B cell (primary cell): ENCODE measurements at places on chromosomes 7 and 10. TPM values are rescaled to one million over a fixed set of nuclear protein-coding genes. Genes with fewer than 3 reads are reported as not detected.

The CALD1 gene
- 0.04 and 0.18 TPM in 2 replicates for polyA plus RNA-seq

The ARHGEF35 gene
- polyA plus RNA-seq: 0.34 and 0.36 TPM in 2 replicates

The NUTM2E gene
- 0.79 TPM in 1 of 2 replicates, not detected in the other for polyA plus RNA-seq

The CRPPA gene
- polyA plus RNA-seq: 0.10 and 0.16 TPM in 2 replicates

The C7orf33 gene
- not detected in 2 replicates for polyA plus RNA-seq

The TDRD1 gene
- polyA plus RNA-seq: 0.03 and 0.10 TPM in 2 replicates

The INMT gene
- polyA plus RNA-seq: 0.13 TPM in 1 of 2 replicates, not detected in the other

The CCDC3 gene
- polyA plus RNA-seq: not detected in 2 replicates

The CALCR gene
- polyA plus RNA-seq: not detected in 2 replicates

DNA sequence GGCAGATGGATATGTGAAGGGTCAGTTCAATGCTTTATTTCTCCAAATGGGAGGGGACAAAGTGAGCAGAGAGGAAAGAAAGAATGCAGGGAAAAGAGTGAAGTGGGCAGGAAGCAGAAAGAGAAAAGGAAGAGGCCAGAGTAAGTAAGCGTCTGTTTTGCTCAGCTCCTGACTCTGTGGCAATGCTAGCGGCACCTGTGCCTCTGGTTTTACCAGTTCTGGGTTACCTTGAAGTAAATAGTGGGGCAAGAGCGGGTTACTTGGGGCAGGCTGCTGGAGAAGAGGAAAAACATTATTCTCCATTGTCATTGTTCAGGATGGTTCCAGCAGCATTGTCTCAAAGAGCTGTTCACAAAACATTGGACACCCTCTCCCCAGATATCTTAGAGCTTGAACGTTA, 1.9 kb downstream of the TAS2R40 start:
- DNase-seq: no peak

- no peak for DNase-seq
Observed at GRCh38 chr7:96097835-96098234, 224.1 kb downstream of the SLC25A13 start.

GRCh38 chr10:43224321-43224720, 42.5 kb downstream of the RASGEF1A start:
- no peak for DNase-seq

DNA sequence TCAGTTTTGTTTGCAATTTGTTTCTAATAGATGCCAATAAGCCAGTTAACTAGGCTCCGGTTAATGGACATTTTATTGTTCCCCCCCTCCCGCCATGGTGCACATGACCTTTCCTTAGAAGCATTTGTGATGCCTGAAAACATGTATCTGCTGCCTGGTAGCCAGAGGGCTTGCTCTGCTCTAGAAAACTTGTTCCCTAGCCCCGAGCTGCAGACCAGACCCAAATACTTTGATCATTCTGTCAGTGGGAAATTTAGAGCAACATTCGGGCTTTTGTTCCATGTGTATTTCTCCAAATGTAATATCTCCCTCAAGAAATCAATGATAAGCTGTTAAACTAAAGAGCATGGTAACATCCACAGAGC, 104.7 kb downstream of the EVX1 start:
- no peak for DNase-seq

DNA sequence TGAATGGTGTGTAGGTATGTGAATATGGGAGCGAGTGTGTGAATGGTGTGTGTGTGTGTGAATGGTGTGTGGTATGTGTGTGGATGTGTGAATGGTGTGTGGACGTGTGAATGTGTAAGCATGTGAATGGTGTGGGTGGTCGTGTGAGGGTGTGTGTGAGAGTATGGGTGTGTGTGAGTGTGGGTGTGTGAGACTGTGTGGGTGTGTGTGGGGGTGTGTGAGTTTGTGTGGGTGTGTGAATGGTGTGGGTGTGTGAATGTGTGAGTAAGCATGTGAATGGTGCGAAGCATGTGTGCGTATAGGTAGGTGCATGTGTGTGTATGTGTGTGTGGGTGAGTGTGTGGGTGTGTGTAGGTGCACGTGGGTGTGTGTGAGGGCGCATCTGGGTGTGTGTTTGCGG, 160.7 kb upstream of the COBL start:
- DNase-seq: no peak

DNA sequence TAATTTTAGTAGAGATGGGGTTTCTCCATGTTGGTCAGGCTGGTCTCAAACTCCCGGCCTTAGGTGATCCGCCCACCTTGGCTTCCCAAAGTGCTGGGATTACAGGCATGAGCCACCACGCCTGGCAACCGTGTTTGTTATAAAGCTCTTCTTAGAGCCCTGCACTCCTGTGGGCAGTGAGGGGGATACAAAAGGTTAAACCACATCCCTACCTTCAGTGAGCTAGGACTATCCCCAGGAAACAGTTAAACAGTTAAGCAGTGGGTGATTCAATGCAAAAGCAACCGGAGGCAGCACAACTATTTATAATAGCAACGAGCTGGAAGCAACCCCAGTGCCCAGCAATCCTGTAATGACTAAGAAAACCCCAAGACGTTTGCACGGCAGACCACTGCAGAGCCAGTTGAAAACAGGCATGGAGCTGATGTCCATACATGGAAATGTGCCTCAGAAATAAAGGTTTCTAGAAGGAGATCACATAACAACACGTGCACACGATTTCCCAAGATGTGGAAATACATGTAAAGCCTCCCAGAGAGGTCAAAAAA, 107.2 kb upstream of the LYZL2 start:
- DNase-seq: no peak

- DNase-seq: no peak
Observed at GRCh38 chr10:13904064-13904463, 317.3 kb downstream of the PRPF18 start.

DNA sequence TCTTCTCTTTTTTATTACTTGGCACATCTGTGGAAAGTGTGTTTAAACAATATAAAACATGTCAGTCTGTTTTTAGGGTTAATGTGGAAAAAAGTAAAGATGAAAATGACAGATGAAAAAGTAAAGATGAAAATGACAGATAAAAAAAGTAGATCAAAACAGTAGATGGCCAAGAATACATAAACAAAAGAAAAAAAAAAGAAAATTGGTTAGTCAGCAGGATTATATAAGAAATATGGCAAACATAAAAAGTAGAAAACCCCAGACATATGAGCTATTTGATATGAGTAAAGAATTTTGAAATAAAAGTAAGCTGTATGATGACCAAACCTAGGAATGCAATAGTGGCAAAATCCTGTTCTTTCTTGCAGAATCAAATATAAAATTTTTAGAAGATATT, 365.7 kb upstream of the AKR1E2 start:
- no peak for DNase-seq

- DNase-seq: no peak
Observed at GRCh38 chr10:133246236-133246626, 8.6 kb downstream of the VENTX start.

- peak; percentile 19 for DNase-seq
Observed at GRCh38 chr10:130108934-130109604, 1.6 kb downstream of the C10orf143 start.

DNA sequence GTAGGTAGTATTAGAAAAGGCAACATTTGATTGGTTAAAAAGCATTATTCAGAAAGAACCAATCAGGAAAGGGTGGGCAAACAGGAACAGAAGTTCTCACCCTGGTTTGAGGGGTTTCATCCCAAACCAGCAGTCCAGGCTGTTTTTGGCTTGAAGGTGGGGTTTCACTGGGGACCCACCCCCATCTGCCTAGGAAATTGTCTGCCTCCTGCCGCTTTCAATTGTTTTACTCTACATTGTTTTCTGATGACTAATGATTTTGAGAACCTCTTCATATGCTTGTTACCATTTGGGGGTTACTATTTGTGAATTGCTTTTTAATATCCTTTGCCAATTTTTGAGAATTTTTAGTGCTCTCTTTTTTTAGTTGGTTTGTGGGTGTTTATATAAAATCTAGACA, 3.3 kb upstream of the PCBD1 start:
- no peak for DNase-seq

DNA sequence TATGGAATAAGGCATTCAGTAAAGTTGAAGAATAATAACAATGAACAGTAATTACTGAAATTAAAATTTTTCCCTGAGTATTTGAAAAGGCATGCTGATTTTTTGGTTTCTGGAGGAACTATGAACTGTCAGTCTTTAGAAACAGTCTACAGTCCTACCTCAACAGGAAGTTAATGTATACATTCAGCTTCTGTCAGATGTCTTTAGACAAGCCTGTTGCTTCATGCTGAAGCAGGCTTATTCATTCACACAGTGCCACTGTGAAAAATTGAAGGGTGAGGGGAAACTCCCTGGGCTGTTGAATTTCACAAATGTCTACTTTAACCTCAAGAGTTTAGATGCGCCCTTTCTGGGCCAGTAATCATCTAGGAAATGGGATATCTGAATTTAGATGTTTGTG, 3.5 kb downstream of the NRF1 start:
- peak; percentile 37 for DNase-seq
